Central memory CD8-positive, alpha-beta T cell (primary cell): ENCODE measurements at places on chromosomes 6 and 20.

DNA sequence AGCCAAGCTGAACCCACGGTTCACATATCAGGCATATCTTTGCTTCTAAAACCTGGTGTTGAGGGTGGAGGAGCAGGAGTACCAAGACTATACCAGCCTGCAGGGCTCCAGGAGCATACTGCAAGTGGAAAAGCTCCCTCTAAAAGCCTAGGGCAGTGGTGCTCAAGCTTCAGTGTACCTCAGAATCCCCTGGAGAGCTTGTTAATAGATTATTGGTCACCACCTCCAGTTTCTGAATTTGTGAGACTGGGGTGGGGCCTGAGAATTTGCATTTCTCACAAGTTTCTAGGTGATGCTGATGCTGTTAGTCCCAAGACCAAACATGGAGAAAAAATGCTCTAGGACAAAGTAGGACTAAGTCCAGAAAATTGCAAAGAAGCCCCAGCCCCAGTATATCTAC is 65.4 kb downstream of the FILIP1 start:
- no peaks in the 10 kb centered on the region for H3K36me3 ChIP-seq
- DNase-seq = no peak
- no peak overlapping the region for H3K4me3 ChIP-seq
- H3K4me1 ChIP-seq = peaks cover 9% of the 10 kb centered on the region
- no peaks in the 10 kb centered on the region for H3K27me3 ChIP-seq

DNA sequence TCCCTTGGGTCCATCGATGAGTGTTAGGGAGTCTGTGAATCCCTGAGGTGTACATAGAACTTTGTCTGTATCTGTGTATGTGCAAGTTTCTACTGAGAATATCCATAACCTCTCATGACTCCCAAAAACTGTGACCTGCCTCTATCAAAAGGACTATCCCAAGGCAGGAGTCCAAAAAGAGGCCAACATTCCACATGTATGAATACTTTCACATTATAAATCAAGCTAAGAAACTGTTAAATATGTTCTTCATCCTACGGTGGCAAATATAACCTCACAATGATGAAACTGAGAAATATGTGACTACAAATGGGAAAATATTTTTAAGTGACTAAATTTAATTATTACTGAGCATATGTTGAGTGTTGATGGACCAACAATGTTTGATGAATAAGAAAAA is 16.1 kb upstream of the STX11 start:
- peaks cover 11% of the 10 kb centered on the region for H3K4me1 ChIP-seq
- H3K27me3 ChIP-seq = no peaks in the 10 kb centered on the region
- DNase-seq = no peak

DNA sequence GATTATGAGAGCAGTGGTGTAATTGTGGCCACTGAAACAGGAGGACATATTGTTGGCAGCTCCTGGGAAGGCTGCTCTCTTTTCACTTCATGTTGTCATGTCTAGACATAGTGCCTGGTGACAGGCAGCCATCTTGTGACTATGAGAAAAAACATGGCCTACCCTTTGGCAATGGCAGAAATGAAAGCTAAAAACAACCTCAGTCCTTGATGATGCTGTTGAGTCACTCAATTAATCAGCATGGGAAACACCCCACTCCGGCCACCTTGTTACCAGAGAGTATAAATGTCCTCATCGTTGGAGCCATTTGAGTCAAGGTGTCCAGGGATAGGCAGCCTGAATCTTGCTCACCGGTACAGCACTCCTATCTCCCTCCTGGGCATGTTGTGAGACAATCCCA is 31.2 kb upstream of the HMGA1 start:
- H3K27ac ChIP-seq = no peak overlapping the region
- no peaks in the 10 kb centered on the region for H3K36me3 ChIP-seq
- no peak overlapping the region for H3K4me3 ChIP-seq
- peaks cover 11% of the 10 kb centered on the region for H3K4me1 ChIP-seq
- no peak for DNase-seq

DNA sequence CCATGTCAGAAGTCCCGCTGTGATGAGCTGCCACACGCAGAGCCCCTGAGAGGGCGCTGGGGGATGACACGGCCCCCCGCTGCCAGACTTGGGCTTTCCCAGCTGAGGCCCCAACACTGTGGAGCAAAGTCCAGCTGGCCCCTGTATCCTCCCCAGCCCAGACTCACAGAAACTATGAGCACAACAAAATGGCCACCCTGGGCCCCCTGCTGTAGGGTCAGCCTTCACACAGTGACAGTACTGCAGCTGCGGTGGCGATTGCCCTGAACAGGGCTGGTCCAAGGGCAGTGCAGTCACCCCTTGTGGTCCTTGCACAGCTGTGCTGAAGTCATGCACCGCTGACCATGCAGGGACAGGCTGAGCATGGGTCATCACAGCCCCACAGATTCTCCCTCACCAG is 78.2 kb upstream of the CST7 start:
- no peaks in the 10 kb centered on the region for H3K36me3 ChIP-seq
- H3K27ac ChIP-seq = no peak overlapping the region
- H3K4me3 ChIP-seq = no peak overlapping the region
- no peaks in the 10 kb centered on the region for H3K4me1 ChIP-seq
- no peak for DNase-seq

- H3K4me3 ChIP-seq = no peak overlapping the region
- DNase-seq = no peak
- H3K27me3 ChIP-seq = peaks cover 32% of the 10 kb centered on the region
- no peak overlapping the region for H3K27ac ChIP-seq
- no peaks in the 10 kb centered on the region for H3K4me1 ChIP-seq
These were observed 31.6 kb downstream of the TUBB2B start for GRCh38 chr6:3195695-3196497.

DNA sequence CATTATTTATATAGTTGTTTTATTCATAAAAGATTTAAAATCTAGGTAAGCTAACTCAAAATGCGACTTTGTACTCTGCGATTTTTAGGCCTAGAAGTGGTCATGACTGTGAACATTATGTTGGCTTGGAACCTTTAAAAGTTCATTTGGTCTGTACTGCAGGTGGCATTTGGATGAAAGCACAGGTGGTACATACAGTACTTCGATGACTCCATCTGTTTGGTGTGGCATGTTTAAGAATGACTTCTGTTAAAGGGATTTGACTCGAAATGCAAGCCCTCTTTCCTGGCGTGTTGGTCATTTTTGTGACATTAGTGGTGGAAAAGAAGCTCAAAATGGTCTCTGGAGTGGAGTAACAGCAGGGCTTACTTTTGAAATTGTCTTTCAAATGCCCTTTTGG is 118.1 kb downstream of the UST start:
- no peak overlapping the region for H3K27ac ChIP-seq
- H3K4me1 ChIP-seq = peaks cover 54% of the 10 kb centered on the region
- no peaks in the 10 kb centered on the region for H3K27me3 ChIP-seq
- peaks cover 2% of the 10 kb centered on the region for H3K36me3 ChIP-seq

DNA sequence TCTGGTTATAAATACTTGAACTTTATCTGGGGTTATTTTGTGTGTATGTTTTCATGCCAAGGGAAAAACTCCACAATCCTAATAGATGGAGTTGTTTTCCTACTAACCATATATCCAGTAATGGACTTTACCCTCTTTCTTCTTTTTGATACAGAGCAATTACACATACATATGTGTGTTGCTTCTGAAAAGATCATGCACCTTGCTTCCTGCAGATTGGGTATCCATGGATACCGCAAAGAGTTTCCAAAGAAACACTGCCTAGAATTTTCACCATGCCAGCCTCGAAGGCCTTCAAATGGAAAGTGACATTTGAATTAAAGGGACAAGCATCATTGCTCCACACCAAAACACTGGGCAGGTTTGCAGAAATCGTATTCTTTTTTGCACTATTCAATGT is 26.8 kb downstream of the HDDC2 start:
- H3K27me3 ChIP-seq = no peaks in the 10 kb centered on the region
- H3K4me3 ChIP-seq = no peak overlapping the region
- H3K4me1 ChIP-seq = peaks cover 38% of the 10 kb centered on the region

- H3K27ac ChIP-seq = no peak overlapping the region
- no peak overlapping the region for H3K4me3 ChIP-seq
- H3K27me3 ChIP-seq = peaks cover under 1% of the 10 kb centered on the region
- peaks cover 8% of the 10 kb centered on the region for H3K4me1 ChIP-seq
- no peak for DNase-seq
These were observed 189.3 kb downstream of the TSHZ2 start for GRCh38 chr20:53161473-53161872.

DNA sequence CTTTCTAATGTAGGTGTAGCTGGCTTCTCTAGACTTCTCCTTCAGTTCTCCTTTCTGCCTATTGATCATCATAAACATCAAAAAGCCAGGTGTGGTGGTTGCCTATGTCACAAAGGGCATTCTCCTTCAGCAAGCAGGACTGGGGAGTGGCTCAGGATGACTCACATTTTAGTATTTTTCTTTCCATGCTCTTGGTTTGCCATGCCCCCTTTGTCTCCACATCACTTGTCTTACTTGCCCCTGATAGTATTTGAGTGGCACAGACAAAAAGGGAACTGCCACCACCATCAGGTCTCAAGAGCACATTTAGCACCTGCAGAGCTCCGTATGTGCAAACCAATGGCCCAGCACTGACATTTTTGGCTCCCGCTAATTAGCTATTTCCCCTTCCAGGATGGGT is 698.8 kb downstream of the DHX35 start:
- H3K27me3 ChIP-seq = no peaks in the 10 kb centered on the region
- H3K4me3 ChIP-seq = no peak overlapping the region

GRCh38 chr6:148577687-148578488 is 168.9 kb upstream of the UST start:
- peaks cover 62% of the 10 kb centered on the region for H3K27me3 ChIP-seq
- no peaks in the 10 kb centered on the region for H3K36me3 ChIP-seq
- H3K4me3 ChIP-seq = no peak overlapping the region
- DNase-seq = no peak
- no peaks in the 10 kb centered on the region for H3K4me1 ChIP-seq

DNA sequence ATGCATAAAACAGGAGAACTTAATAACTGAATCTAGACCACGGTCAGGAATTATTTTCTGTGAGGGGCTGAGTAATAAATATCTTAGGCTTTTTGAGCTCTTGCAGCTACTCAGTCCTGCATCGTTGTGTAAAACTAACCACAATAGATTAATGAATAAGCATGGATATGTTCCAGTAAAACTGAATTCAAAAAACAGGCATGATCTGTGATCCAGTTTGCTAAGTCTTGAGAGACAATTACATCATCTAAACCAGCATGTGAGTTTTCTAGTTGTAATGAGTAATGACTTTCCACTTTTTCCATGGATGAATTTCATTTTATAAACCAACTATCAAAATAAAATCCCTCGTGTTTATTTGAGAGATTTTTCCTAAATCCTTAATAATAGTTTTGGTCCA is 336.8 kb downstream of the RFPL4B start:
- no peak overlapping the region for H3K27ac ChIP-seq
- no peaks in the 10 kb centered on the region for H3K27me3 ChIP-seq
- no peaks in the 10 kb centered on the region for H3K4me1 ChIP-seq
- no peaks in the 10 kb centered on the region for H3K36me3 ChIP-seq
- no peak overlapping the region for H3K4me3 ChIP-seq
